PC-9 (cell line): ENCODE measurements at places on chromosomes 7 and 10. TPM values are rescaled to one million over a fixed set of nuclear protein-coding genes. Genes with fewer than 3 reads are reported as not detected.

Gene SLC13A4
- not detected in 2 replicates for total RNA-seq

DNA sequence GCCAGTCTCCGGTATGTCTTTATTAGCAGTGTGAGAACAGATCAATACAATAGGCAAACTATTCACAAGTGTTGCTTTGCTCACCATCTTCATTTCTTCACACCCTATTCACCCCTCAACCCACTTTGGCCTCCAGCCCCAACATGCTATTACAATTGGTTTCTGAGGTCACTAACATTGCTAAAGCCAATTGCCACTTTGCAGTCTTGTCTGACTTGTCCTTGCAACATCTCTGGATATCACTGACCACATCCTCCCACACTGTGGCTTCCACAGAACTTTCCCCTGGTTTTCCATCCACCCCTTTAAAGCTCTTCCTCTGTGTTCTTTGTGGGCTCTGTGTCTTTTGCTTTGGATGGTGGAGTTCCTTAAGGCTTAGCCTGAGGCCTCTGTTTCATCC, 5.2 kb upstream of the APBB1IP start:
- no peak overlapping the region for H3K4me3 ChIP-seq
- no peaks in the 10 kb centered on the region for H3K36me3 ChIP-seq
- H3K4me1 ChIP-seq, result no peaks in the 10 kb centered on the region
- H3K27ac ChIP-seq, result no peak overlapping the region
- no peak for DNase-seq

GRCh38 chr10:12975906-12976305, 25.6 kb downstream of the CCDC3 start:
- no peaks in the 10 kb centered on the region for H3K4me1 ChIP-seq
- peaks cover 18% of the 10 kb centered on the region for H3K27me3 ChIP-seq
- no peak overlapping the region for H3K4me3 ChIP-seq
- H3K36me3 ChIP-seq, result no peaks in the 10 kb centered on the region
- H3K27ac ChIP-seq, result no peak overlapping the region
- DNase-seq, result no peak

GRCh38 chr7:74002474-74003017, 25.4 kb upstream of the ELN start:
- peak overlapping the region; percentile 56 for H3K27ac ChIP-seq
- H3K27me3 ChIP-seq, result no peaks in the 10 kb centered on the region
- peak overlapping the region; percentile 41; the same call in 1 of the 2 replicates for H3K4me3 ChIP-seq
- H3K4me1 ChIP-seq, result peaks cover 22% of the 10 kb centered on the region

Gene CPA4
- total RNA-seq, result 4.2 and 9.8 TPM in 2 replicates

Gene BCAP29
- 45.5 and 58.3 TPM in 2 replicates for total RNA-seq

- H3K27me3 ChIP-seq, result no peaks in the 10 kb centered on the region
- H3K36me3 ChIP-seq, result peaks cover 21% of the 10 kb centered on the region
- H3K4me3 ChIP-seq, result no peak overlapping the region
- peak; percentile 57 for DNase-seq
These were observed 27.1 kb downstream of the OGDH start for GRCh38 chr7:44633254-44634186.

Gene EBF3
- not detected in 2 replicates for total RNA-seq

DNA sequence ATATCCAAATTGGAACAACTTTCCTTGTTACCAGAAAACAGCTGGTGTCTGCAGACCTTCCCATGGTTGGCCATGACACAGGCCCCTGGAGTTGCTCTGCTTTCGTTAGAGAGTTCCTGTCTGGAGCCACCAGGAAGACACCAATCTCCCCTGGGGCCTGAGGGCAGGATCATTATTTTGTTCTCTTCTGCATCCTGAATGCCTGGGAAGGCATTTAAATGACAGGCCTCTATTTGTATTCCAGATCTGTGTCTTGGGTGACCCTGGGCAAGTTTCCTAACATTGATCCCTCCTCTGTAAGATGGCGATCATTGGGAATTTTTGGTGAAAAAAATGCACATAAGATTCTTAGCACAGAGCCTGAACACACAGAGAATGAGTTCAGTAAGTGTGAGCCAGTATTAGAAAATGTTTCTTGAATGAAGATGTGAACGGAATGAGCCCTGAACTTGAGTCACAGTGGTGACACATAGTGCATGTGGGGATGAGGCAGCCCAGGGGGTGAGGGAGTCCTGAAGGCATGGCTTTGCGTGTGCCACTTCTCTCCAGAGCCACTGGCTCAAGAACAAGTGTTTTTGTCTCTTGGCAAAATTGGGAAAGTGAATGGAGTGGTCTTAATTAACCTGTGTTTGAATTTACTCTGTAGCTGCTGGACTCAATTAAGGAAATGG, 28.4 kb downstream of the BMPER start:
- H3K27ac ChIP-seq, result no peak overlapping the region
- H3K4me3 ChIP-seq, result no peak overlapping the region
- H3K27me3 ChIP-seq, result 0 out of 2 replicates have a peak, but pooled peaks cover 9% of the 10 kb centered on the region
- H3K4me1 ChIP-seq, result no peaks in the 10 kb centered on the region

DNA sequence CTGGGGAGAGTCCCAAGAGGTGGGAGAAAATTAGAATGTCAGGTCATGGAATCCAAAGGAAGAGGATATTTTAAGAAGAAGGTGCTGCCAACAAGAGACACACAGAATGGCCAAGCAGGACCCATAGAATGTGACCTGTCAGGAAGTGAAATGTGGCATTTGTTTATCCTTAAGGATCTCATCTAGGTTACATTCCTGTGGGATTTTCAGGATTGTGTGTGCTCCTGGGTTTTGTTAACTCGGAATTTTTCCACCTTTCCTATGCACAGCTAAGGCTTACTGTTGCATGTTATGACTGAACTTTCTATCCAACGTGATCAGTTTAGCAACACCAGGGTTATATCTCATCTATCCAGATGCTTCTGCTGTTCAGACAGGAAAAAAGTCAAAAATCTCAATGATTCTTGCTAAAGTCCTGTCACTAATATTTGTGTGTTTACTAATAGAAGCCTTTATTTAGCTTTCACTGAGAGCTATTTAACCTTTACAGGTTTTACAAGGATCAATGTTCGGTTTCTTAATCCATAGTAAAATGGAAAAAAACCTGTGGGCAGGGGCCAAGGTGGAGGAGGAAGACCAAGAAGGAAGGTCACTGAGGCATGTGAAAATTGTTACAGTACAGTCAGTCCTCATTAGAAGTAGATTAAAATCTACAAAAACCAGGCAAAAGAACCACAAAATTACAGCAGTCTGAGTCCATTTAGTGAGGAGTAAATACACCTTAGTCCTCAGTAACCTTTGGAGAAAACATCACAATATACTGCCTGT, 437.8 kb upstream of the NPVF start:
- no peaks in the 10 kb centered on the region for H3K36me3 ChIP-seq
- peaks cover 95% of the 10 kb centered on the region for H3K27me3 ChIP-seq
- no peak overlapping the region for H3K27ac ChIP-seq
- no peak for DNase-seq
- H3K4me1 ChIP-seq, result no peaks in the 10 kb centered on the region

Gene GATA3
- 41.2 and 43.6 TPM in 2 replicates for total RNA-seq

DNA sequence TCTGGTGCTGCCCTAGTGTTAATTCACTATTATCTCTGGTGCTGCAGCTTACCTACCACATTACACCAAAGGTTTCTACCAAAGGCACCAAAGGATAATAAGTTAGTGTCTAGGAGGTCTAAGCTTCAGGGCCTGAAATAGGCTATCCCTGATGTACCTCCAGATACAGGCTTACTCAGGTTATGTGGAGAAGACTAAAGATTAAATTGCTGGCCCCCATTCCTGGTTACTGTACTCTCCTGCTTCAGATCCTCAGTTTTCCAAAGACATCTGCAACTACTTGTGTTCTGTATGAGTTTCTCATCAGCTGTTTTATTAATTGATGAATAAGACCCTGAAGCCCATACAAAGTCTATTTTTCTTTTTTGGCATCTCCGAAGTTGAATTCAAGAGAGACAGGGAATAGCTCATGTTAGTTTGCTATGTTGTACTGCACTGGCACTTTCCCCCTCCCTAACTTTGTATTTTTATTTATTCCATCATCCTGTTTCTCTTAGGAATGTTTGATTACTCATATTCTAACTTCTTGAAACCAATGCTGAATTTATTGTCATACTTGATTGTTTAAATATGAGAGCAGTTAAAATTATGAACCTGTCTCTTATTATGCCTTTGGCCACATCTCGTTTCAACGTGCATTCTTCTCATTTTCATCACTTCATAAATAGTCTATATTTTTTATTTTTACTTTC, 85.9 kb downstream of the PON1 start:
- H3K27ac ChIP-seq, result no peak overlapping the region
- no peaks in the 10 kb centered on the region for H3K4me1 ChIP-seq
- H3K36me3 ChIP-seq, result no peaks in the 10 kb centered on the region
- no peaks in the 10 kb centered on the region for H3K27me3 ChIP-seq

- no peak overlapping the region for H3K27ac ChIP-seq
- peaks cover 75% of the 10 kb centered on the region for H3K27me3 ChIP-seq
- H3K36me3 ChIP-seq, result no peaks in the 10 kb centered on the region
- no peaks in the 10 kb centered on the region for H3K4me1 ChIP-seq
- no peak overlapping the region for H3K4me3 ChIP-seq
These were observed 139.3 kb downstream of the GLI3 start for GRCh38 chr7:42097752-42098151.

Gene LBX1
- total RNA-seq, result not detected in 2 replicates

Gene KNDC1
- 1.2 and 1.7 TPM in 2 replicates for total RNA-seq

Gene SPDYE9
- not detected in 2 replicates for total RNA-seq

DNA sequence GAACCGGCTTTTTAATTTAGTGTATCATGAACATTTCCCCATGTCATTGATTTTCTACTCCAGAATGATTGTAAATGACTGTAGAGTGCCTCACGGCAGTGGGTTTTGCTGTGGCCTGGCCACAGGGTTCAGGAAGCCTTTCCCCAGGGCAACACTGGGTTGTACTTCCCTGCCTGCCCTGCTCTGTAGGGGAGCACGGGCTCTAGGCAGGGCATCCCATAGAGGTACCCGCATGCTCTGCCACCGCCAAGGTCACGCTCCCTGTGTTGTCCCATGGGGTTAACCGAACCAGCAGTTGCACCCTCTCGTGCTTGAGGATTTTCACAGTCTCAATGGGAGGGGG, 63.8 kb downstream of the BPGM start:
- H3K36me3 ChIP-seq, result no peaks in the 10 kb centered on the region
- no peak for DNase-seq
- no peak overlapping the region for H3K4me3 ChIP-seq
- no peak overlapping the region for H3K27ac ChIP-seq
- H3K4me1 ChIP-seq, result no peaks in the 10 kb centered on the region; the same call in 1 of the 2 replicates
- no peaks in the 10 kb centered on the region for H3K27me3 ChIP-seq

Gene HMX3
- not detected in 2 replicates for total RNA-seq

GRCh38 chr7:65827366-65827765, 45.5 kb upstream of the VKORC1L1 start:
- H3K27ac ChIP-seq, result no peak overlapping the region
- H3K36me3 ChIP-seq, result no peaks in the 10 kb centered on the region
- DNase-seq, result no peak
- no peak overlapping the region for H3K4me3 ChIP-seq
- H3K27me3 ChIP-seq, result no peaks in the 10 kb centered on the region

DNA sequence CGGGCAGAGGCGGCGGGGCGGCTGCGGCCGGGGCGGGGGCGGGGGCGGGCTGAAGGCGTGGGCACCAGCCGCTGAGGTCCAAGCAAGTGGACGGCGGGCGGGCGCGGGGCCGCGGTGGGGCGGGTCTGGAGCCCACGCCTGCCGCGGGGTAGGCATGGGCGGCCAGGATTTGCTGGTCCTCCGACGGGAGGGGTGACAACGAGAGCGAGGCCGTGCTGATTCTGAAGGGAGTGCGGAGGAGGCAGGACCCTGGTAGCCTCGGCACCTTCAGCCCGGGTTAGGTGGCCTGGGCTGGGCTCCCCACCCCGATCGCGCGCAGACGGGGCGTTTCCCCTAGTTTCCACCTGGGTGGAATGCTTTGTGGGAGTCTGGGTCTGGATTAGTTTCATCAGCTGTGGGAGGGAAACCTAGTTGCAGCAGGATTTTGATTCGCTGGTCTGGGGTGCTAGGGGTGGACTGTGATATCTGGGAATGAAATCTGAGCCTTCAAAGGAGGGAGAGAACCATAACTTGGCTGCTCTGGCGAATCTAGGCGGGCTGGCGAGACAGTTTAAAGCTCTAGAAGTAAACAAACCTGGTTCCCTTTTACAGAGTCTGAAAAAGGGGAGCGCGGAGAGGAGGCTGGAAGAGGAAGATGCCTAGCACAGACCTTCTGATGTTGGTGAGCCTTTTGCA, 609 bp downstream of the SGPL1 start:
- peak overlapping the region; percentile 68 for H3K4me3 ChIP-seq
- peak overlapping the region; percentile 89 for H3K27ac ChIP-seq
- peak; percentile 94 for DNase-seq
- H3K4me1 ChIP-seq, result peaks cover 52% of the 10 kb centered on the region

Gene RGR
- total RNA-seq, result not detected in 2 replicates

Gene ZCCHC24
- 6.0 and 6.3 TPM in 2 replicates for total RNA-seq

GRCh38 chr10:121063744-121064143, 212.6 kb downstream of the WDR11 start:
- no peak overlapping the region for H3K27ac ChIP-seq
- no peak for DNase-seq
- H3K4me3 ChIP-seq, result no peak overlapping the region
- H3K36me3 ChIP-seq, result no peaks in the 10 kb centered on the region
- no peaks in the 10 kb centered on the region for H3K4me1 ChIP-seq

- H3K36me3 ChIP-seq, result no peaks in the 10 kb centered on the region
- H3K4me3 ChIP-seq, result no peak overlapping the region
- no peak overlapping the region for H3K27ac ChIP-seq
- DNase-seq, result no peak
These were observed 285.6 kb downstream of the FZD1 start for GRCh38 chr7:91549878-91550277.

Gene CPXM2
- total RNA-seq, result not detected in 2 replicates

Gene HTR7
- 0.52 and 0.55 TPM in 2 replicates for total RNA-seq

Gene OR13A1
- total RNA-seq, result 0.15 TPM in 1 of 2 replicates, not detected in the other

GRCh38 chr10:125060026-125060425, 100.3 kb downstream of the CTBP2 start:
- H3K4me3 ChIP-seq, result no peak overlapping the region
- no peak overlapping the region for H3K27ac ChIP-seq
- H3K4me1 ChIP-seq, result peaks cover 27% of the 10 kb centered on the region
- no peaks in the 10 kb centered on the region for H3K27me3 ChIP-seq
- H3K36me3 ChIP-seq, result no peaks in the 10 kb centered on the region
- DNase-seq, result no peak

GRCh38 chr10:7649673-7650300, 17.0 kb downstream of the ITIH5 start:
- no peaks in the 10 kb centered on the region for H3K4me1 ChIP-seq
- H3K36me3 ChIP-seq, result no peaks in the 10 kb centered on the region
- H3K27ac ChIP-seq, result no peak overlapping the region

Gene MGMT
- total RNA-seq, result 21.2 and 28.1 TPM in 2 replicates

GRCh38 chr7:134693256-134693655, 46.6 kb downstream of the BPGM start:
- DNase-seq, result no peak
- H3K4me1 ChIP-seq, result no peaks in the 10 kb centered on the region
- H3K36me3 ChIP-seq, result no peaks in the 10 kb centered on the region
- no peak overlapping the region for H3K4me3 ChIP-seq
- no peak overlapping the region for H3K27ac ChIP-seq
- H3K27me3 ChIP-seq, result no peaks in the 10 kb centered on the region
